ENCODE measurements at places on chromosomes 2 and 18.

GRCh38 chr18:13232086-13232917 lies 13.7 kb downstream of the LDLRAD4 start:
- no peak for DNase-seq

DNA sequence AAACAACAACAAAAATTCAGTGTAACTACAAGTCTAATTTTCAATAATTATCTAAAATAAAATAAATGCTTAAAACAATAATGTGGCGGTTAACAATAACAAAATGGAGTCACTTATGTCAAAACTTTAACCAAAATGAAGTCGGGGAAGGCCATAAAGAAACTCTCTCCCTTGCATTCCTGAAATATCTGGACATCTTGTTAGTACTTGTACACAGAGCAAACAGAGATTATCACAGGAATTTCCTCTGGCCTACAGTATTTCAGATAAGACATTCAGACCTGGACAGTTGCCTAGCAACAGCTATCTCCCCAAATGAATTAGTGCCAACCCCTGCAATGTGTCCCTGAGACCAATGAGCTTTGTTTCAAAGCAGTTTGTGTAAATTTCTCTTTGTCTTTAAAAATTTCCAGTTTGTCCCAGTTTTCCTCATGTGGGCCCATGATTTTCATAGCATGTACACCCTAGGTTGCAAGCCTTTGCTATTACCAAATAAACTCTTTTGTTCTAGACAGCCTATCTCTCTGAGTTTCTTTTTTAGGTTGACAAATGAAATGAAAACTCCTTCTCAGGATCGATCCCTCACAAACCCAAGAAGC lies 68.6 kb downstream of the EXOC6B start:
- no peak for DNase-seq

DNA sequence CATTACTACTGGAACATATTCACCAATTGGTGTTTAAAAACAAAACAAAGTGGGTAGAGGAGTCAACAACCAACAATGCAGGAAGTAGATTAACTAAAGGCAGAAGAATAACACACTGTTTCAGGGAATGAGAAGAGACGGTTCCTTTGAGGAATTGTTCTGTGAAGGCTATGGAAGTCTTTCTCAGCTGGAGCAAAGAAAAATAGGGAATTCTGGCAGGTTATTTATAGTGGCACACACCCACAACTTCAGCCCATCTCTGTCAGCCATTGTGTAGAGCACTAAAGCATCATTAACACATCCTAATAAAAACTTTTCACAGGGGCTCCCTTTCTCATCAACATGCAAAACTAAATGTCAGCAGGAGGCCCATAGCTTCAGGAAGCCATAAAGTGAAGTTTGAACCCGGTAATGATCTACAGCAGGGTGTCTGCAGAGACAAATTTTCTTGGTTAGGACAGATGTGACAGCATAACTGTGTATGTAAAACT lies 113.6 kb downstream of the CDH2 start:
- no peak for DNase-seq

DNA sequence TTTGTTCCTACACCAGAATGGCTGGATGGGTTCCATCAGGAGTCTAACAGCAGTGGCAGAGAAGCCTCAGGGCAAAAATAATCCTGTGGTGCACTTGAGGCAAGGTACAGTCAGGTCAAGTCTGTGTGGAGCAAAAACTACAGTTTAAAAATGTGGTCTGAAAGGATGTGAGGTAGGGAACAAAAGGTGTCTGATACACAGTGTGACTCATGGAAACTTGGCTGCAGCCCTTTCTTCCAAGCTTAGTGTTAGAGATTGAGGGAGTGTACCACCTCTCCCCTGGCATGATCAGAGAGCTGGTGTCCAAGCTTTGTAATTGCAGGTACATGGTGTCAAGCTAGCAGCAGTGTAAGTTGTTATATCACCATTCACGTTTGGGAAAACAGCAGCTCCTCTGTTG lies 8.9 kb downstream of the ANKAR start:
- no peak for DNase-seq

DNA sequence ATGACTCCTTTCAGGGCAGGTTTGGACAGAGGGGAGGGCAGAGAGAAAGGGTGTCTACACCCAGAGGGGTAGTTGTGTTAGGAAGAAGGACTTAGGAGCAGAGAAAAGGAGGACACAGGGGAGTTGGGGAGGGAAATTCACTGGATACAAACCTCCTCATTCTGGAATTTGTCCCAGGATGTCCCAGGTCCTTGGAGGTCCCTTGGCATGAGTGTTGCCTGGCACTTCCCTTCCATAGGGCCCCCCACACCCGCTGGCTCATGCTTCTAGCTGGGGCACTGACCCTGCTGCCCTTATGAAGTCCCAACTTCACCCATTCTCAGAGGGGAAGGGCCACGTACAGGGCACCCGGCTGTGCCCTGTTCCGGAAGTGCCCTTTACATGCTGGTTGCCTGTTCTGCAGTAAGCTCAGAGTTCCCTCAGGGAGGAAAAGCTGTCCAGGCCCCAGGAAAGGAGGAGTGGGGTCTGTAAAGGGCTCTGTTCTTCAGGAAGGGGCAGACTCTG lies 93.6 kb upstream of the SMAD2 start:
- DNase-seq: no peak

GRCh38 chr2:212299333-212299732 lies 239.3 kb downstream of the ERBB4 start:
- DNase-seq: no peak

DNA sequence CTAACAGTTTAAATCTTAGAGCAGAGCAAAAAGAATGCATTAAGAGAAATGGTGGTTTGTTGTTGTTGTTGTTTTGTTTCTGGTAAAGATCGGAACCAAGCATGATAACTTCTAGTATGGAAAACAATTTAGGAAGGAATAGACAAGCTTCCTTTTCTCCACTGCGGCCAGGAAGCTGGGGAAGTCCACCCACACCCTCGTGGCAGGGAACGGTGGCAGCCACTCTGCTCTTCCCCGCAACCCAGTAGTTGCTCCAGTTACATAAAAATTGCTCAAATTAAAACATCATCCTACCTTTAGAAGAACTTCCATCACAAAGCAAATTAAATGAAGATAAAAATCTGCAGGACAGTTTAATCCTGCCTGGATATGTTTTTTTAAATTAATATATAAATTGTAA lies 113.0 kb downstream of the RBMS1 start:
- DNase-seq: no peak

DNA sequence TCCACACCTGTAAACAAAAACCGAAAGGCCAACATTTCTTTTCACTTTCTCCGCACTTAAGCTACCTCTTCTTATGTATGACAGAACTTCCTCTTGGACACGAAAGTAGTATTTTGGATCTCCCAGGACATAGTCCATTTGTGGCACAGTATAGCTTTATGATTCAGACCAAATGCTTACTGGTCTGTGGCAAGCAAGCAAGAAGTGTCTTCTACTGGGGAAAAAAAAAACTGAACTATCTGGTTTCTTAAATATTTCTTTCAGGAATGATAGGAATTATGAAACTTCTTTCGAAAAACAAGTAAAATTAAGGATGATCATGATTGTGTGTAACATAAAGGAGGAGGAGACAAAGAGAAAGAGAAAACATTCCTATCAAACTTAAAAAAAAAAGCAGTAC lies 33.6 kb downstream of the SRBD1 start:
- no peak for DNase-seq

- DNase-seq: no peak
Observed at GRCh38 chr2:120994301-120994995, 258.8 kb downstream of the GLI2 start.

DNA sequence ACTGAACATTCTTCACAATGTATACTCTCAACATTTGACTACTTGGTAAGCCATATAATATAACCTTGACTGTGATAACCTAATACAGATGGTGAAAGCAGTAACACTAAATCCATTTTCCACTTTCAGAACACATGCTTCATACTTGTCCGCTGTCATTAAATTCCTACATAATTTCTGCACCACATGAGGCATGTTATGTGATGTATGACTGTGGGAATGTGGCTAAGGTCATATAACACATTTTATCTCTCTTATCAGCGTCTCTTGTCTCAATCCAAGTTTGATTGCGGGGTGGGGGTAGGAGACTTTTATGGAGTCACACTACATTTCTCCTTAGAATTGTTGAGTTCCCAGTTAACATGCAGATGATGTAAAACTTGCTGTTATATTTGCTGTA lies 110.9 kb downstream of the MTCL1 start:
- DNase-seq: no peak

GRCh38 chr2:78290581-78291214 lies 734.8 kb upstream of the REG3G start:
- no peak for DNase-seq

GRCh38 chr2:216555274-216555673 lies 56.6 kb downstream of the RPL37A start:
- DNase-seq: no peak

- DNase-seq: no peak
Observed at GRCh38 chr2:4914551-4914950, 777.6 kb upstream of the SOX11 start.

GRCh38 chr2:96353032-96353561 lies 17.5 kb downstream of the NCAPH start:
- DNase-seq: no peak

GRCh38 chr2:222561817-222562645 lies 93.9 kb downstream of the FARSB start:
- DNase-seq: peak; percentile 8

GRCh38 chr2:18600255-18600613 lies 10.9 kb upstream of the NT5C1B start:
- no peak for DNase-seq

DNA sequence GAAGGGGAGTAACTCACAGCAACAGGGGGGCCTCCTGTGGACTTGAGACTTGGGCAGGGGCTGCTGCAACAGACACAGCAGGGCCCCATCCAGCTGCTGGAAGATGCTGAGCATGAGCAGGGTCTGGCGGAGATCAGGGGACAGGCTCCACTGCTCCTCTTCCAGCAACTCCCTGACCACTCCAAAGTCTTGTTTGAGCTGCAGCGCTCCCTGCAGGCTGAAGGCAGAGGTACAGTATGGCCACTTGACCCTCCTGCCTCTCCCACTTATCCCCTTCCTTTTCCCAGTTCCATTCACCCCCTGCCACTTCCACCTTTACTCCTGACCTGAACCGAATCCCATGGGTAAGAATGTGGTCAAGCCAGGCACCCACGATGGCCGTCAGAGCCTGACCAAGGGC lies 2.4 kb upstream of the MRPL53 start:
- no peak for DNase-seq

- DNase-seq: no peak
Observed at GRCh38 chr2:229287823-229288222, 16.7 kb upstream of the PID1 start.

DNA sequence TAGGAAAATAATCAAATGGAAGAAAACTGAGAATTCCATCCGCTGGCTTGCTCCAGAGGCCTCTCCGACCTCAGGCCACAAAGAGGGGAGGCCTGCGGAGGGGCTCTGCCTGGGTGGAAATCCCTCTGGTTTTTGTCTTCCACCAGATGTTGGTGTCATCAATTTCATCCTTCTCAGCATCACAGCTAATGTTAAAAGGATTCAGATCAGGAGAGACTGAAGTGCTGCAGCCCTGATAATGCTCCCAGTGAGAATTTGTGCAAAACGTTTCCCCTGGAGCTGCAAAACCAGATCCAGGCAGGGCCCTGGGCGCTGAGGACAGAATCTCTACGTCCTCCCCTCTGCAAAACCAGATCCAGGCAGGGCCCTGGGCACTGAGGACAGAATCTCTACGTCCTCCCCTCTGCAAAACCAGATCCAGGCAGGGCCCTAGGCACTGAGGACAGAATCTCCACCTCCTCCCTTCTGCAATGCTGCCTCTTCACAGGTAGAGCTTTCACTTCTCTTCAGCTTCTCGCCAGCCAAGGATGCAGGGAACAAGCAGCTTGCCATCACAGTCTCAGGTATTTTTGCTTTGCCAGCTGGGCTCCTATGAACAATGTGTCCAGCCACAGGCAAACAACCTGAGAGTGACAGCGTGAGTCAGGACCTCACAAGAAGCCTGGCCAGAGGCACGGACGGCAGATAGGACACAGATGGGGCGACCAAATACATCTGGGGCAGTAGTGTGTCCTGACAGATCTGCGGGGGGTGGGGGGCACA lies 81.2 kb downstream of the TMEM18 start:
- DNase-seq: no peak

- no peak for DNase-seq
Observed at GRCh38 chr2:147345246-147345645, 499.6 kb upstream of the ACVR2A start.

DNA sequence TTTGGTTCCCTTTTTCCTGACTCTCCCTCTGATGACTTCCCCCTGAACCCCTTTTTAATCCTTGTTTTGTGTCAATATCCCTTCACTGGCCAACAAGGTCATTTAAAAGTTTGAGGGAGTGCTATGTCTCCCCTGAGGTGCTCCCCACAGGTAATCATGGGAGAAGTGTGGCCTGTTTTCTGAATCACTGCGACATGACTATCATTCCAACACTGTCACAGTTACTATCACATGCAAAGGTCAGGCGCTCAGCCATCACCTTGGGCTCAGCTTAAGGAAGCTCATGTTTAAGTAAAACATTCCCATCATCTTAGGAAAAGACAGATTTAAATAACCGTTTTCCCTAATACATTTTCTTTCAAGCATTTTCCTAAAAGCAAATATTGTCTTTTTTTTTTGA lies 20.9 kb upstream of the ACAA2 start:
- DNase-seq: no peak

- no peak for DNase-seq
Observed at GRCh38 chr2:146992057-146992456, 852.8 kb upstream of the ACVR2A start.

DNA sequence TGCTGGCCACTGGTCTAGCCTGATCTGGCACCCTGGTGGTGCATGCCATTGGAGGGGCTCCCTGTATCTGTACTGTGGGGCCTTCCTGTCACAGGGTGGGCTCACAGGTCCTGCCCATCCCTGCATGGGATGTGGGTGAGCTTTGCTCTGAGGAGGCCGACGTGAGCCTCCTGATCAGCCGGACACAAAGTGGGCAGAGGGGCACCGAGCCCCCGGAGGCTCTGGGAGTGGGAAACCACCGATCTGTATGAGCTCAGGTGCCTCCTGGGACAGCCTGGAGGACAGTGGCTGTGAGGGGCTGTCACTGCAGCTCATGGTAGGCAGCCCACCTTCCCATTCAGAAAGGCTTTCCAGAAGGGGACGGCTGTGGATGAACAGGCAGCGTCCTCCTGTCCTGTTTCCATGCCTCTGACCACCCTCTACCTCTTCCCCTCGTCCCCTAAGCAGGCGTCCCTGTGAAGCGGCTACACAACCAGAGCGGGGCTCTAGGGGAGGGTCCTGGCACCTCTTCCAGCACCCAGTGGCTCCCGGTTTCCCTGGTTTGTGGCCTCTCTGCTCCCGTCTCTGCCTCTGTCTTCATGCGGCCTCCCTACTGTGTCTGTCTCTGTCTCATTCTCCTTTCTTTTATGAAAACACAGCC lies 112.5 kb upstream of the OTOS start:
- no peak for DNase-seq

DNA sequence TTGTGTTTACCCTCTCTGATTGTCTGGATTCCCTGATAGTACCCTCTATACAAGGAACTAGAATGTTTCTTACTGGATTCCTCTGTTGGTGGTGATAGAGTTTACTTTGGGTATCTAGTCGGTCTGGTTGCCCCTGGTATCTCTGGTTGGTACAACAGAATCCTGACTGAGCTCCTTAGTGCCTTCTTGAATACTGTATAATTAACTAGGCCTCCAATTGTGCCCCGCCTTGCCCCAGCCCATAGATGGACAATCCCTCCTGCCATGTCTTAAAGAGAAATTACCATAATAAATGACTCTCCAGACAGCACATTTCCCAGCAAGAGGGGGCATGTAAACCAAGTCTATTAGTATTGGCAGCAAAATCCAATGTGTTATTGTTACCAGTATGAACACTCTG lies 2.3 kb downstream of the SCN1A start:
- DNase-seq: no peak

GRCh38 chr2:46701152-46701551 lies 214.5 kb downstream of the MCFD2 start:
- DNase-seq: no peak

Data from activated T-cell treated with anti-CD3 and anti-CD28 coated beads for 24 hours (primary cell).